Pulmonary artery endothelial cell (primary cell): ENCODE measurements at places on chromosomes 12 and 14.

DNA sequence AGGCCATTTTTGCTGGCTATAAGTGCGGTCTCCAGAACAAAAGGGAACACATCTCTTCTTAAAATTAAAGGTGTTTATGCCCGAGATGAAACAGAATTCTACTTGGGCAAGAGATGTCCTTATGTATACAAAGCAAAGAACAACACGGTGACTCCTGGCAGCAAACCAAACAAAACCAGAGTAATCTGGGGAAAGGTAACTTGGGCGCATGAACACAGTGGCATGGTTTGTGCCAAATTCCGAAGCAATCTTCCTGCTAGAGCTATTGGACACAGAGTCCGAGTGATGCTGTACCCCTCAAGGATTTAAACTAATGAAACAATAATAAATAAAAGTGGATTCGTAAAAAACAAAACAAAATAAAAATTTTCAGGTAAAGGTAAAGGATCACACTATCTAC is 33.4 kb downstream of the PKP2 start:
- DNase-seq, result no peak

DNA sequence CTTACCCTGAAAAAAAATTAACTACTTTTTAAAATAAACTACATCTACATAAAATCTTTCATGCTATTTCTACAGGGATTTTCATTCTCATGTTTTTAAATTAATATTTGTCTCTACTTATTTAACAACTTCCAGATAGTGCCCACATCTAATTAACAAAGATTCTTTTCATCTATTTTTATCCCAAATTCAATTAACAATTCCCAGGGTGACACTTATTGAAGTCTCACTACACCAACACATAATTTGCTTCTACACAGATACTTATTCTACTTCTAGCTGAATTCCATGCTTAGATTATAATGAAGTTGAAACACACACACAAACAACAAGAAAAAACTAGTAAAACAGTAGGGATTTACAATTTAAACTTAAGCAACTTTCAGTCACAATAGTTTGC is 336.6 kb downstream of the ACSS3 start:
- no peak for DNase-seq

GRCh38 chr12:88336076-88336739 is 194.1 kb downstream of the TMTC3 start:
- no peak for DNase-seq

DNA sequence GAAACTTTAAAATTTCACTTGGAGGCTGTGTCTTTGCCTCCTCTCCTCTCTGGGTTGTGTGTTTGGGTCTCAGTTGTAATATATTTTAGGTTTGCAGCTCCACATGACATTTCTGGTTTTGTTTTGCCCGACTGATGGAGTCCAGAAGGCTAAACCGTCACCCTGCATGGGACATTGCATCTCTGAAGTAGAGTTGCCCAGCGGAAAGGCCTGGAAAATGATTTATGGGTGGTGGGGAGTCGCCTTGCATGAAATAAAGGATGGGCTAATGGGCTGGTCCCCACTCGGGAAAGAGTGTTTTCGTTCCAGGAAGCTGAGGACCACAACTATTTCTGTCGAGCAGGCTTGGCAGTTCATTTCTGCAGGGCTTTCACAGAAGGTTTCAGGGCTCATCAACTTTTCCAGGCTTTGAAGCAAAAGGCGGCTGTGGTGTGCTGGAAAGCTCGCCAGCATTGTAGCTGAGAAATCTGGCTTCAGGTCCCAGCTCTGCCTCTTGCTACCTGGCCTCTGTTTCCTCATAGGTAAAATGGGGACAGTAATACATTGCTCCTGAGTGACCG is 74.8 kb upstream of the GSC start:
- no peak for DNase-seq

DNA sequence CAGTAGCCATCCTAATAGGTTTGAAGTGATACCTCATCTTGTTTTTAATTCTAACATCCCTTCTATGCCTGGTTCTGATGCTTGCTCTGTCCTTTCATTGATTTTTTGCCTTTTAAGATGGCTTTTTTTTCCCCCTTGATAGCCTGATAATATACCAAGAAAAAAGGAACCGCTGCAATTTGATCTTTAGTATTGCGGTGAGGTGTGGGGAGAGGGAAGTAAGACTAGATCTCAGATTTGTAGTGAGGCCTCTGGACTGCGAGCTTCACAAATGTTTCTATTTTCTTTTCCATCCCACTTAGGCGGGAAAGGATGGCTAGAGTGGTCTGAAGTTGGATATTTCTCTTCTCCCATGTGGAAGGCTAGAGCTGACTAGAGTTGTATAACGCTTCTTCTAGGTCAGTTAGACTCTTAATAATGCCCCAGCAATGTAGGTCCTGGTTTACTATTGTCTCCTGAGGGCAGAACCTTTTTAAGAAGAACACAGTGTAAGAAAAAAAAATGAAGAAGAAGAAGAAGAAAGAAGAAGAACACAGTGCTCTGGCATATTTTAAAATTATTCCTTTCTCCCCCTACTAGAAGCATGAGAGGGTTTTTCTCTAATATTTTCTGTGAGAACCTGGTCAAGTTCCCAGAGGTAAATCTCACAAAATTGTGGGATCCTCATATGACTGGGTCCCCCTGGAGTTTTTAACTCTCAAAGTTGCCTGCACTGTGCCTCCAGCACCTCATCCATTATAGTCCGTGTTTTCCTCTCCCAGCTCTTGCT is 11.9 kb upstream of the KLRB1 start:
- no peak for DNase-seq

GRCh38 chr12:24562771-24563431 is 386.0 kb downstream of the BCAT1 start:
- no peak for DNase-seq

DNA sequence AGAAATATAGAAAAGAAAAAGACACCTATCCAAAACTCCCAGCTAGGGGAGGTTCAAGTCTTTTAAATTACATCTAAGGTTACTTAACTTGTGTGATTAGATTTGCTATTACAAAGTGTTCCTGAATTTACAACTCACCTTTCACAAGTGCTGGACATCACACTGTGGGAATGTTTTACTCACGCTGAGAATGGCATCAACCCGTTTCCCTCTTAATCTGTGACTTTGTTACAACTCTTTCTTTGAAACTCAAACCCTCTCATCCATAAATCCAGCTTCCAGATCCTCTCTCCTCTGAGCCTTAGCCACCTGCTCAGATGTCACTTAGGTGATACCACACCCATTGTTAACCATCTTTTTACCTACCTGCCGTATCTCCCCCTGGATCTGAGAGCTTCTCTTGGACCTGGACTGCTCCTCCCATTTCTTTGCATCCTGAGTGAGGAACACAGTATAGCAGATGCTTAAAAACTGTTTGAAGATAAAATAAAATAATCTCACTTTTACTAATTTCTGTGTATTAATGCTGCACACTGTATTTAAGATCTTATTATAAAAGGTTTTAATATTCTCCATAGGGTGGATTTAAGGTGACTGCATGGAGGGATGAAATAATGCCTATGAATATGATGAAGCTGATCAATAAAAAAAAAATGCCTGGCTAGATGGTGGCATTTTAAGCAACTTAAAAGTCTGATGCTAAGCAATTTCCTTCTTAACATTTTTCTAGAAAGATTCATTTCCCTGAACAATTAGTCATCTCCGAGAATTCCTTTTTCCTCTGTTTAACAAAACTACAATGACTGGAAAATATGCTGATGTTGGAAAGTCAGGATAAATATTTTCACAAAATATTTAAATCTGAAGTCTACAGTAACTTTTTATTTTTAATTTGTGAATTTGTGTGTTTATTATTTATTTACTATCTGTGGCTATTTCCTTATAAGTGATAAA is 39.1 kb upstream of the NAP1L1 start:
- peak; percentile 57 for DNase-seq

GRCh38 chr12:52023182-52023975 is 16.6 kb downstream of the TAMALIN start:
- no peak for DNase-seq
